ENCODE measurements at places on chromosomes 1 and 21. TPM values are rescaled to one million over a fixed set of nuclear protein-coding genes. Genes with fewer than 3 reads are reported as not detected.

Gene MROH9
- not detected for total RNA-seq

Gene ZBTB8OS
- total RNA-seq: 29.7 TPM

Gene TAL1
- 0.02 TPM for total RNA-seq

Gene NPR1
- total RNA-seq: 0.82 TPM

Gene PPP1R8
- 39.1 TPM for total RNA-seq

Gene CD244
- not detected for total RNA-seq

Gene TCHH
- total RNA-seq: 0.25 TPM

Gene GJB3
- 6.2 TPM for total RNA-seq

Gene PUM1
- 31.8 TPM for total RNA-seq

Gene CYP2J2
- total RNA-seq: 0.07 TPM

Gene IVL
- 0.06 TPM for total RNA-seq

Gene PAQR6
- 4.9 TPM for total RNA-seq

All from A549 treated with CORT108297 at 1 μM for 4 hours (cell line).